ENCODE measurements at places on chromosomes 16 and 17. TPM values are rescaled to one million over a fixed set of nuclear protein-coding genes. Genes with fewer than 3 reads are reported as not detected.
A peak's percentile ranks its signal among the peaks of the same experiment; 100 is the strongest.

ATXN7L3 gene
- total RNA-seq: 73.2 TPM

DHRS7C gene
- total RNA-seq: not detected

OTOP2 gene
- total RNA-seq: not detected

LITAFD gene
- not detected for total RNA-seq

DECR2 gene
- total RNA-seq: 9.1 TPM

PYY gene
- not detected for total RNA-seq

PERCC1 gene
- not detected for total RNA-seq

DNA sequence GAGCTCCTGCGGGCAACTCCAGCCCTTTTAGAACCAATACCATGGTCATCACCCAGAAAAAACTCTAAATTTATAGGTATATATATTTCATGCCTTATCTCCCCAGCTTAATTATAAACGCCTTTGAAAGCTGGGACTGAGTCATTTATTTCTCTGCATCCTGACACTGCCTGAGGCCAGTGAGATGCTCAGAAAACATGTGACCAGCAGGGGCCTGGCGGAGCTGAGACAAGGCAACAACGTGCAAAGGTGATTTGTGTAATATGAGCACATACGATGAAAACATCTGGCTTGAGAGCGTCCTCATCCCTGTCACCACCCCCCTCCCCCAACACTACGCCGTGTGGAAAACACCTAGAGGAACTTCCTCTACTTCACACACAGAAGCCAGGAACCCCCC, 22.7 kb downstream of the NXN start:
- peaks cover 1% of the 10 kb centered on the region for H3K4me1 ChIP-seq
- no peaks in the 10 kb centered on the region for H3K36me3 ChIP-seq
- H3K27ac ChIP-seq: no peak overlapping the region
- DNase-seq: no peak
- H3K27me3 ChIP-seq: no peaks in the 10 kb centered on the region
- H3K4me3 ChIP-seq: no peak overlapping the region

DNA sequence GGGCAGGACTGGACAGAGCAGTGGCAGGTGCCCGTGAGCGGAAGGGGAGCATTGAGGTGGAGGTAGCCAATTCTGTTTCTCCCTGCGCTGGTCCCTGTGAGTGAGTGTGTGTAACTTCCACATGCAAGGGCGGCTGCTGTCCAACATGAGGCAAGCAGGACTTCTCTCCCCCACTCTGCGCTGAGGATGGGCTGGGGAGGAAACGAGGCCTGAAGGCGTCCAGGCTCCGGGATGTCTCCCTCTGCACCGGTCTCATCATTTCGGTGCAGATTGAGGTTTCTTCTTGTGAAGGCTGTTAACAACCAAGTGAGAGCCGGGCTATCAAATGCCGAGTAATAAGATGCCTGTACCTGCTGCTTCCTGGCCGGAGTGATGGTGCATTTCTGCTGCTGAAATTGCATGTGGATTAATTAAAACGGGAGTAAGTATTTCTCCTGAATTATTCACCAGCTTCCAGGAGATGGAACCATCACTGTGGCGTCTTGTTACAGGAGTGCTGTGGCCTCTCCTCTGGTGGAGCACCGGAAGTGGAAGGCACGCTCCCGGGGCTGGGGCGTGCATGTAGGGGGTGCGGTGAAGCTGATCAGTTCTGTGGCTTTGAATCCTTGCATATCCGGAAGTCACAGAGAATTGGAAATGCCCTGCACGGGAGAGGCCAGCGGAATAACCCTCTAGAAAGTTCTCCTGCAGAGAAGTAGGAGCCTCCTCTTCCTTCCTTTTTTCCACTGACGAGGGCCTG, 41.7 kb upstream of the MGAT5B start:
- no peaks in the 10 kb centered on the region for H3K4me1 ChIP-seq
- no peak for DNase-seq
- H3K4me3 ChIP-seq: no peak overlapping the region
- no peaks in the 10 kb centered on the region for H3K27me3 ChIP-seq

- peaks cover 42% of the 10 kb centered on the region for H3K27me3 ChIP-seq
- no peak for DNase-seq
- H3K27ac ChIP-seq: no peak overlapping the region
- no peak overlapping the region for H3K4me3 ChIP-seq
- H3K4me1 ChIP-seq: peaks cover 4% of the 10 kb centered on the region
- H3K36me3 ChIP-seq: no peaks in the 10 kb centered on the region
Measured at GRCh38 chr17:39872751-39873150, 4.7 kb downstream of the ZPBP2 start.

- peaks cover 5% of the 10 kb centered on the region for H3K36me3 ChIP-seq
- no peaks in the 10 kb centered on the region for H3K4me1 ChIP-seq
- DNase-seq: peak; percentile 45
- no peak overlapping the region for H3K27ac ChIP-seq
Measured at GRCh38 chr17:6523809-6524355, 32.5 kb downstream of the PITPNM3 start.

DNA sequence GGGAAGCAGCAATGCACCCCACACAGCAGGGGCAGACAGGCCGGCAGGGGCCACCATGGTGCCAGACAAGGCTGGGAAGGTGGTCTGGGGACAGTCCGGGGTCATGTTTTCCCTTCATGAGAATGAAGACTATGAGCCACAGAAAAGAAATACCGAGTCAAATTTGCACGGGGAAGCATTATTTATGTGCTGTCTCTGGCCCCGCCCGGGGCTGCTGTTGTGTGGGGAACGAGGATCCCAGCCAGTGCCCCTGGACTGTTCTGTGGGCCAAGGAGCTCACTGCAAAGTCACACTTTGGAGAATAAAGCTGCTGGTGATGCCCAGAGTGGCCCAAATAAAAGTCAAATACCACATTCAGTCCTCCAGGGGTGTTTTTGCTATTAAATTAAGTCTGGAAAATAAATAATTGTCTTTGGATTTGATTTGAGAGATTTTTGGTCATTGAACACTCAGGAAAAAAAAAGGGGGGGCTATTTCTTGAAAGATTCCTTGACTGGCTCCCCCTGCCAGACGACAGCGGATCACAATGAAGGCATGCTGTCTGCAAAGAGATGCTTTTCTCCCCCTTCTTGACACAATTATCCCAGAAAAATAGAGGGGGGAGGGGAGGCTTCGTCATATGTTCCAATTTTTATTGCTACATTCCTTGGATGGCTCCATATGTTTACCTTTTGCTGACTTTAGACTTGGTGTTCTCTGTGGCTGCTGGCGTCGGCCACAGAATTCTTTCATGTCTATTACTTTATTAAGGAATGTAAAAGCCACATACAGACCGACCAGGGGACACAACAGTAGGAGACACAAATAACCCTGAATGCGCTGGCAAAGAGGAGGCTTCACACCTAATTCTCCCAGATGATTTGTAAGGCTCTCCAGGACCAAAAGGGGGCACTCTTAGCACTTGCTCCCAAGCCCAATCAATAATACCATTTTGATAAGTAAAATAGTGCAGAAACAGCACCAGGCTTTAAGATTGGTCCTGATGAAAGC, 27.1 kb upstream of the ANKFN1 start:
- H3K4me3 ChIP-seq: no peak overlapping the region
- no peak overlapping the region for H3K27ac ChIP-seq
- no peak for DNase-seq

DNA sequence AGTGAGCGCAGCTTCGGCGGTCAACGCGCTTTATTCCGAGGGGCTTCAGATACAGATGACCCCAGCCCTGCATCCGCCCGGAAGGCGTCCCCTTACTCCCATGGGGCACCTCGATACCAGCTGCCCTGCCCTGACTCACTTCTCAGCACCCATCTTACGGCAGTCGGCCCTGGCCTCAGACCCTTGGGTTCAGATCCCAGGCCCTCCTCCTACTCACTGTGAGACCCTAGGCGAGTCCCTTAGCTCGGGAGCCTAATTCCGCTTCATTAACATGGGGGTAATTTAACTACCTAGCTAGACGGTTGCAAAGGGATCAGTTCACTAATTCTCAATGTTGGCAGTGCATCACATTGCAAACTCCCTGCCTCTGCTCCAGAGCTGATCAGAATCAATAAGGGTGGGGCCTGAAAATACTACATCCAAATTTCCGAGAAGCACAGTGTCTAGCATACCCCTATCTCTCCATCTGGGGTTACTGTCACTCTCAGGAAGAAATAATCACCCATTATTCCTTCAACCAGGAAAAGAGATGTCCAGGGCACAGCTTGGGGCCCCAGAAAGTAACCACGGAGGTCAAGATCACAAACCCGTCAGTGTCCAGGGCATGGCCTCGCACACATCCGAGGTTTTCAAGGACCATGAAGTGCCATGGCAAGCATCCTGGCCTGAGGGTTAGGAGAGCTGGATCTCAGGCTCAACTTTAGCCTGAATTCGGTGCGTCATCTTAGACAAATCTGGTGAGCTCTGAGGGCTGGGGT, 415 bp upstream of the FLOT2 start:
- peaks cover 64% of the 10 kb centered on the region for H3K4me1 ChIP-seq
- no peak for DNase-seq
- H3K27ac ChIP-seq: peak overlapping the region; percentile 96

- H3K27ac ChIP-seq: no peak overlapping the region
- DNase-seq: no peak
- no peaks in the 10 kb centered on the region for H3K36me3 ChIP-seq
- no peak overlapping the region for H3K4me3 ChIP-seq
- H3K27me3 ChIP-seq: peaks cover 12% of the 10 kb centered on the region
- no peaks in the 10 kb centered on the region for H3K4me1 ChIP-seq
Measured at GRCh38 chr16:49014277-49015224, 267.1 kb downstream of the CBLN1 start.

All from suprapubic skin (tissue), 4 donors.